HCT116 (cell line): ENCODE measurements at places on chromosomes 7 and 10. TPM values are rescaled to one million over a fixed set of nuclear protein-coding genes. Genes with fewer than 3 reads are reported as not detected.

- no peak for DNase-seq
Observed at GRCh38 chr7:129553899-129554461, 51.6 kb downstream of the SMKR1 start.

DNA sequence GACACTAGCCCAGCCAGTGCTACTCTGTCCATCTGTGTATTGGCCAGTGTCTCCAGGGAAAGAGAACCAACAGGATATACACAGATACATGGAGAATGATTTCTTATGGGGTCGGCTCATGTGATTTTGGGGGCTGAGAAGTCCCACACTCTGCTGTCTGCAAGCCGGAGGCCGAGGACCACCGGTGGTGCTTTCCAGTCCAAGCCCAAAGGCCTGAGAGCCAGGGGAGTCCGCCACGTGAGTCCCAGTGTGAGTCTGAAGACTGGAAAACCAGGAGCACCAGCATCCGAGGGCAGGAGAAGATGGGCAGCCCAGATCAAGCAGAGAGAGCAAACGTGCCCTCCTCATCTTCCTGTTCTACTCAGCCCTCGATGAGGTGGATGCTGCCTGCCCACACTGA lies 71.5 kb downstream of the C10orf143 start:
- no peak for DNase-seq

DNA sequence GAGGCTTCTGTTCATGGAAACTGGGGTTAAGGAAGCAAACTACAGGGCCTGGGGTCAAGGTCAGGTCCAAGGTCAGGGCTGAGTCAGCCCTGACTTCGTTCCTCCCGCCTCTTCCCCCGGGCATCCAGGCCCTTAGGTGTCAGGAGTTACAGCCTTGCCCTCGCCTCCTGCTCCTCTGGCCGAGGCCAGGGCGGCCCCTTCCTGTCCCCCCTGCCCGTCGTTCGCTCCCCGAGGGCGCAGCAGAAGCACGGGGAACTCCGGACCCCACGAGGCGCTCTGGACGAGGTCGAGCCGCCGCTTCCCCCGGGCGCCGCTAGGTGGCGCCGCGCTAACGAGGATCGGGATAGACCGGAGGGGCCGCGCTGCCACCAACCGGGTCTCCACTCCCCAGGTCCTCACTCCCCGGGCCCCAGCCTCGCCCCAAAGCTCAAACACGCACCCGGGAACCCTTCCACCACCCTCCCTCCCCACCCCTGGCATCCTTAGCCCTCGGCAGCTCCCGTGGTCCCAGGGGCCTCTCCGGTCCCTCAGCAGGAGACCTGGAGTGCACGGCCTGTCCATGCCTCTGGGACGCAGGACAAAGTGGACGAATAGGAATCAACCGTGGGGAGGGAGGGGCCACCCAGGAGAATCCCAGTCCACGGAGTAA lies 59.2 kb upstream of the MYL10 start:
- DNase-seq: peak; percentile 34

DNA sequence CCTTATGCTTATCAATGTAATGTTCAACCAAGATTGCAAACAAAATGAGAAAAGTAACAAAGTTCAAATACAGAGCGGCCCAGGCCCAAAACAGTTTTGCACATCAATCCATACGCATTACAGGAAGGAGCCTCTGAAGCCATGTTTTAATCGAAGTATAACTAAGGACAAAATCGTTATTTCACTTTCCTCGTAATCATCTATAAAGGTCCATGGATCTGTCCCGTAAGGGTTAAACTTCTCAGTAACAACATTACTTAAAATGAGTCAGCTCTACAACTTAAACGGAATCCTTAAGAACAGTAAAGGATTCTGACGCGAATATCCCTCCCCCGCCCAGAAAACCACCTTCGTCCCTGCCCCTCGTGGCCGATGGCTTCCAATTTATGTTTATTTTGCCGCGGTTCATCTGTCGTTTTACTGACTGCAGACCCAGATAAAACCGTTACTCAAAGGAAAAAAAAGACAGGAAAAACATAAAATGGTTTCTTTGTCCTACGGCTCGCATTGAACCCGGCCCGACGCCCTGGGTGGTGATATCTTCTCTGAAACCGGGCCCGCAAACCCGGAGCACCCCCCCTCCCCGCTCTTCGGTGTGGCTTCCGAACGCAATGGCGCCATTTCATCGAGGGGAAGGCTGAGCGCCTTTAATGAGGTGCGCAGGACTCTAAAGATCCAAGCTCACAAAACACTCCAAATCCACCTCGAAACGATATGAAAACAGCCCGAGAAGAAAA lies 1.1 kb downstream of the HNRNPA2B1 start:
- DNase-seq: no peak

- DNase-seq: no peak
Observed at GRCh38 chr7:128162666-128163065, 78.4 kb upstream of the LEP start.

- DNase-seq: no peak
Observed at GRCh38 chr7:86598721-86599120, 45.0 kb upstream of the GRM3 start.

DNA sequence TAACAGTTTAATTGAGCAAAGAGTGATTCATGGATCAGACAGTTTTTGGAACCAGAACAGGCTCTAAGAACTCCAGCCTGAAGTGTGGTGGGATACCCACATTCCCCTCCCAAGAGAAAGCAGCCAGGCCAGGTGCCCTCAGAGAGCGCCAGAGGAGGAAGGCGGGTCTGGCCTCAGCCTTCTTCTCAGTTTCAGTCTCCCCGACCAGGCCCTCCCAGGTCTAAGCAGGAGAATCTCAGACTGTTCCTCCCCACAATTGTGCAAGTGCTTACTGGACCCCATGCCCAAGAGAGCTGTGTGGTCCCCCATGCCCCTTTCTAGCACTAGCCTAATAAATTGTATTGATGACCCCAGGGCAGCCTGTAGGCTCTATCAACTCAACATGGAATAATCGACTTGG lies 25.6 kb downstream of the PPIF start:
- no peak for DNase-seq

DNA sequence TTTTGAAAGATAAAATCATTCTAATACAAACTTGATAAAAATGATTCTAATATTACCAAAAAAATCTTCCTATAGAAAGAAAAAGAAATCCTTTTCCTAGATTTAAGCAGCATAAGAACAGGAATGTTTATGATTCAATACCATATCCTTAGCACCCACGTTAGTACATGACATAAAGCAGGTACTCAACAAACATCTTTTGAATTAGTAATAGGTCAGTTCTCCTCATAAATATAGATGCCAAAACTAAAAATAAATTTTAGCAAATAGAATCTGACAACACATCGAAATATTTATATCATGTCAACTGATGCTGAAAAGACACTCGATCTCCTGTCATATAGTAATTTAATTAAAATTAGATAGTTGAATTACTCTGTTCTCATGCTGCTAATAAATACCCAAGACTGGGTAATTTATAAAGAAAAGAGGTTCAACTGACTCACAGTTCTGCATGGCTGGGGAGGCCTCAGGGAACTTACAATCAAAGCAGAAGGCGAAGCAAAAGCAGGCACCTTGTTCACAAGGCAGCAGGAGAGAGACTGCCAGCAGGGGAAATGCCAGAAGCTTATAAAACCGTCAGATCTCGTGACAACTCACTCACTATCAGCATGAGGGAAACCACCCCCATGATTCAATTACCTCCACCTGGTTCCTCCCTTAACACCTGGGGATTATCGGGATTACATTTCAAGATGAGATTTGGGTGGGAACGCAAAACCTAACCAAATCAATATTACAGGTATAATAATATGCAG lies 191.8 kb downstream of the HTR7 start:
- DNase-seq: no peak

DNA sequence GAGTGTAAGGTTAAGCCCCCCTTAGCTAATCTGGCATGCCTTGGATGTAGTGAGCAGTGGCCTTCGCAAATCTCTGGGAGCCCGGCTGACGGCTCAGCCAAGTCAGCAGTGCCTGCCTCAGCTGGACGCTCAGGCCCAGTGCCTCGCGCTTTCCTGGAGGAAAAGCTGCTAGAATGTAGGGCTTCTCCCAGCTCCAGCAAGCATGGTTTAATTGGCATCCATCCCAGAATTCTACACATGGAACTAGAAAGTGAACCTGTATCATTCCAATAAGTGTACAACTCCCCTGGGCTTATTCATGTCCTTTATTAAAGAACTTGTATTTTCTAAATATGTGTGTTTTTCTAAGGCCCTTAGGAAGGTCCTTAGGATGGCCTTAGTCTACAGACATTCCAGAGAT lies 287.8 kb upstream of the SHH start:
- no peak for DNase-seq

DNA sequence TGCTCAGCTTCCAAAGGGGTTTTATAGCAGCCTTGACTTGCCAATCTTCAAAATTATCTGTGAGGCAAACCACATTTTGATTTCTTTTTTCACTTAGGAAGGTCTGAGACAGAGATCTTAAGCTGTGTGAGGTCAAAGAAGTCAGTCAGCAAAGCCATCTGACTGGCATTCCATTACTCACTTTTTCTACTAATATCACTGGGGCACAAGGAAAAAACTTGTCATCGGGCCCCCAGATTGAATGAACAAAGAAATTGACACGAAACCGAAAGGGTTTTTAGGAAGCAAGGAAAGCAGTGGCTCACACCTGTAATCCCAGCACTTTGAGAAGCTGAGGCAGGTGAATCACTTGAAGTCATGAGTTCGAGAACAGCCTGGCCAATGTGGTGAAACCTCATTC lies 78.5 kb upstream of the FRMD4A start:
- no peak for DNase-seq

DNA sequence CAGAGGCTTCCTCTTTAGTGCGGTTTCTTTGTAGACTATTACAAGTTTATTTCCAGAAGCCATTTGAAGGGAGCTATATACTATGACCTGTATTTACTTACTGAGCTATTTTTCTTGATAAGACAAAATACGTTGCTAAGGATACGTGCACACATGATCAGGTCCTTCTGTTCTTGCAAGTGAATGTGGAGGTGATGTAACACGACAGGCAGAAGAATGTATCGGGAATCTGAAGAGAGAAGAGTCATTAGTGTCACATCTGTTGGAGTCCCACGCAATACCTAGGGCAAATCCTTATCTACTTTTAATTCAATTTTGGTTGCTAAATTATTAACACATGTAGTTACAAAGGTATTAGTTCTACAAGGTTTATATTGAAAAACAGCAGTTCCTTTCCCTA lies 284.6 kb upstream of the IMMP2L start:
- DNase-seq: no peak

GRCh38 chr7:27133409-27134231 lies 3.1 kb upstream of the HOXA4 start:
- no peak for DNase-seq

DNA sequence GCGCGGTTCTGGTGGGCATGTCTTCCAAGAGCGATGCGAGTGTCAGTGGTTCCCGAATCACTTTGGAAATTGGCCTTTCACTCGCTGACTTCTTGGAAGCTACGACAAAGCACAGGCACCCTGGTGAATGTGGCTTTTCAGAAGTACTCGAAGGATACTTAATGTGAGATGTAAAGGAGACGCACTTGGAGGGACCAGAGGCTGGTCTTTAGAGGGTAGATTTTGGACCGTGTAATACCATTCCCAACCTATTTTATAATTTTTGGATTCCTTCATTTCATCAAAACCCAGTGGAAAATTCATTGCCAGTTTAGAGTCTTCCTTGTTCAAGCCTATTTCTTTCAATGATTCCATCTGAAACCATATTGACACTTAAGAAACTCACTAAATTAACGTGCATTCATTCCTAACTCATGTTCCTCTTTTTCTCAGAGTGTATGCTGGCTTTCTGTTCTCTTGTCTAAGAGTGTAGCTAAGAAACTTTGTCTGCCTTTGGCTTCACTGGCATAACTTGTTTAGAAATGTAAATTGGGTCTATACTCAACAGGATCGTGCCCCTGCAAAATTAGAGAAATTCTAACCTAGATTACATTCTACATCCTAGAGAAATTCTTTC lies 645 bp upstream of the COPG2 start:
- DNase-seq: no peak

- no peak for DNase-seq
Observed at GRCh38 chr10:113552014-113552413, 839 bp upstream of the HABP2 start.

DNA sequence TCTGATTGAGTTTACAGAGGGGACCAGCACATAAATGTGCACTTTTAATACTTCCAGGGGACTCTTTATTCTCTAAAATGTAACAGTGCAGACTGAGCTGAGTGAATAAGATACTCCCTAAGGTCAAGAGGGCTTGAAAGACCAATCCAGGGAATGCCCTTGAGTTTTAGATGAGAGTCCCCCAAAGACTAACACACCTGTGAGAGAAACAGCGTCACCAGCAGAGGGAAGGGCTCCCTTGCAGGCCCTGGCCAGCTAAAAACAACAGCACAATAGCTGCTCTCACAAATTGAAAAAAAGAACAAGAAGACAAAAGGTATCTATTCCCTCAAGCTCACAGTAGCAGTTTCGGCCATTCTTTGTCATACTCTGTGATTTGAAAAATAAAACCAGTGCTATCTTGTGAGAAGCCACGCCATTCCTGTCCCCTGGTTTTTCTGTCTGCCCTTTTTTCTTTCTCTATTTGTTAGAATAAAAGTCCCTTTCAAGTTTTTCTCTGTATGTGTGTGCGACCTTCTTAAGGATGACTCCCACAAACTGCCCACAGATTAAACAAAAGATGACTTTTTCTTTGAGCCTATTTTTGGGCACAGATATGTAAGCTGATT lies 230.4 kb upstream of the BMPER start:
- no peak for DNase-seq

- DNase-seq: no peak
Observed at GRCh38 chr10:97724341-97724941, 10.9 kb downstream of the MARVELD1 start.

The CYP3A7 gene
- not detected for total RNA-seq

The PAPOLB gene
- 0.20 TPM for total RNA-seq

The CYP3A4 gene
- total RNA-seq: 0.25 TPM
